ENCODE measurements at places on chromosomes 11 and 22.

GRCh38 chr22:44091751-44092150 lies 67.6 kb downstream of the PARVB start:
- DNase-seq: no peak

DNA sequence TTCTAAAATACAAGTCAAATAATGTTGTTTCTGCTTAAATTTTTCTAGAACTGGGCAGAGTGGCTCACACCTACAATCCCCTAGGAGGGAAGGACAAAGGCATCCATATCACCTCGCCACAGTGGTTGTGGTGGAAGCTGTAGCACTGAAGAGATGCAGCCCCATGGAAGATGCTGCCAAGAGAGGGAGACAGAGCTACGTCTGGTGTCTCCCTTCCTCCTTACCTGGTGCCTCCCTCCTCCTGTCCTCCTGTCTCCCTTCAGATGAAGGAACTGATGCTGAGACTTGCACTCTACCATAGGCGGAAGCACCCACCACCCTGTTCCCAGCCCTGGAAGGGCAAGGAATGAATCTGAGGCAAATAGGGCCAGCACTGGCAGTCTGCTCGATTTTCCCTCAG lies 22.3 kb downstream of the MMP27 start:
- no peak for DNase-seq

DNA sequence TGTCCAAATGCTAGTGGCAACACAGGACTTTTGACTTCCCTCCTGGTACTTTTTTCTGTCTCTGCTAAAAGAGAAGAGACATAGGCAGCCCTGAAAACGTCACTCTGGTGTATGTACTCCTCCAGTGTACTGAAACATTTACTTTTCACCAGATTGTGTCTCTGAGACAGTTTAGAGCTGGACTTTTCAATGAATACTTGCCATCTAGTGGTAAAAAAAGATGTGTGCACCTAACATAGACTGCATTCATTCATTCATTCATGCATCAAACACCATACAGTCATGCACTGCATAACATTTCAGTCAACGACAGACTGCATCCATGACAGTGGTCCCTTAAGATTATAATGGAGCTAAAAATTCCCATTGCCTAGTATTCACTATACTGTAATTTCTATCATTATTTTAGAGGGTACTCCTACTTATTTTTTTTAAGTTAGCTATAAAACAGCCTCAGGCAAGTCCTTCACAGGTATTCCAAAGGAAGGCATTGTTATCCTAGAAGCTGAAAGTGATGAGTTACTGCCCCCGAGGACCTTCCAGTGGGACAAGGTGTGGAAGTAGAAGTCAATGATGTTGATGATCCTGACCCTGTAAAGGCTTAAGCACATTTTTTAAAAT lies 186.2 kb downstream of the SPON1 start:
- no peak for DNase-seq

DNA sequence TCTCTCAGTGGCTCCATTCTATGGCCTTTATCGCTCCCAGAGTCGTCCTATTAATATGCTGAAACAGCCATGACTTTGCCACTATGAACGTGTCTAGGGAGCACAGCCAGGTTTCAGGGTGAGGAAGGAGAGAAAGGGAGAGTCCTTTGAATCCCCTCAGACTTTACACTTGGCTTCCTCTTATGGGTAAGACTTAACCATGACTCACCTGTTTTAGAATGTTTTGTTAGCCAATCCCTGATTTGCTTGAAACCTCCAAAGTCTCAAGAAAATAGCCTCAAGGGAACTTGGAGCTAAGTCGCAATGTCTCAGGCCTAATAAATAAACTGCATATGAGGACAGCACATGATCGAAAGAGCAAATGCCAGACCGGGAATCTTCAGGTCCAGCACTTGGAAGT lies 131.2 kb upstream of the RCN1 start:
- no peak for DNase-seq

- no peak for DNase-seq
These were observed 31.7 kb downstream of the TPCN2 start for GRCh38 chr11:69080257-69080995.

GRCh38 chr22:20315337-20316216 lies 4.3 kb downstream of the DGCR6L start:
- no peak for DNase-seq

GRCh38 chr11:44674809-44675208 lies 52.0 kb upstream of the TSPAN18 start:
- no peak for DNase-seq

DNA sequence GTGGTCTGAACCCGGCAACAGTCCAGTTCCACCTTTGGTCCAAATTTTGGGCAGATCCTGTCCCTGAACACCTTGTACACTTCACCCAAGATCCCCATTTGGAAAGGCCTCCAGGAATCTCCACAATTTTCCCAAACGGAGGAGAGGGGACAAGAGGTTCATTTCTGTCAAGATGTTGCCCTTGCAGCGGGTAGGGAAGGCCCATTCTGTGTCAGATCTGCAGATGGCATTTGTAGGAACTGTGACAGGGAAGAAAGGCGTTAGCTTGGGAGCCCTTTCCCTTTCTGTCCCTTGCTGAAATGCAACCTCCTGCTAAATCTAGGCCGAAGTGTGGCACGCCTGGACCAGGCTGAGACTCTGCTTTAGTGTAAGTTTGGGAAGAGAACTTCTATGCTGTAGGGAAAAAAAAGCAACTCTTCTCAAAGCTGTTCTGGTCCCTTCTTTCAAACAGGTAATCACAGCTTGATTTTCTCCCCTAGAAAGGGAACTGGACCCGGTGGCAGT lies 86.0 kb downstream of the SCN3B start:
- DNase-seq: no peak

DNA sequence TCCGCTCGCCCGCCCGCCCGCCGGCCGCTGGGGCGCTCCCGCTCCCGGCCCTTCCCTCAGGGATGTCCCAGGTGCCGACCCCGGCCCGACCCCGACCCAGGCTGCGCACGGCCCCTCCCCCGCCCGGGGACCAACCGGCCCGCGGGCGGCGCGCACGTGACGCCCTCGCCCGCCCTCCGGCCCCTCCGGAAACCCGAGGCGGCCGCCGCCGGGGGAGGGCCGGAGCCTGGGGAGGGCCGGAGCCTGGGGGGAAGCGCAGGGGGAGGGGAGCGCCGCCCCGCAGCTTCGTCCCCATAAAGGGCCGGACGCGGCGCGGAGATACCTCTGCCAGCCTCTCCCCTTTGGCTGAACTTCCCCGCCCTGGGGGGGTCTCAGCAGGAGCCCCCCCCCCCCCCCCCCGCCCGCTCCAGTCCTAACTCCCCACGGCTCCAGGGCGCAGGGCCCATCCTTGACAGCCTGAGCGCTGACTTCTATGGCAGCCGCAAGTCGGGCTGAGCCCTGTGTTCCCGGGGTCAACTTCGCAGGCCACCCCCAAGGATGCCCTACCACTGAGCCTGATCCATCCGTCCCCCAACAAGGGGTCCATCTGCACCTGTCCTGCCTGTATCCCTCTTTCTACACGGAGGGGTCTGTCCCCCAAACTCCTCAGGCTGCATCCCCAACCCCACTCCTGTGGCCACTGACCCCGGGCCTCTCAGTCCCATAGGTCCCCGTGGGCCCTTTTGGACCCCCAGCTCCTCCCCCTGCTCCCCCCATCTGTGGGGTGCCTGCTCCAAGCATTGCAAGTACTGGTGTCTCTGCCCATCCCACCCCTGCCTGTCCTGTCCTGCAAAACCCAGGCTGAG lies at the start of gene MAPK12:
TSS of gene MAPK12 (minus strand) at position 69 of the 845 bp plus-strand sequence. CDS start 174 bp downstream, outside the sequence.
- DNase-seq: no peak

DNA sequence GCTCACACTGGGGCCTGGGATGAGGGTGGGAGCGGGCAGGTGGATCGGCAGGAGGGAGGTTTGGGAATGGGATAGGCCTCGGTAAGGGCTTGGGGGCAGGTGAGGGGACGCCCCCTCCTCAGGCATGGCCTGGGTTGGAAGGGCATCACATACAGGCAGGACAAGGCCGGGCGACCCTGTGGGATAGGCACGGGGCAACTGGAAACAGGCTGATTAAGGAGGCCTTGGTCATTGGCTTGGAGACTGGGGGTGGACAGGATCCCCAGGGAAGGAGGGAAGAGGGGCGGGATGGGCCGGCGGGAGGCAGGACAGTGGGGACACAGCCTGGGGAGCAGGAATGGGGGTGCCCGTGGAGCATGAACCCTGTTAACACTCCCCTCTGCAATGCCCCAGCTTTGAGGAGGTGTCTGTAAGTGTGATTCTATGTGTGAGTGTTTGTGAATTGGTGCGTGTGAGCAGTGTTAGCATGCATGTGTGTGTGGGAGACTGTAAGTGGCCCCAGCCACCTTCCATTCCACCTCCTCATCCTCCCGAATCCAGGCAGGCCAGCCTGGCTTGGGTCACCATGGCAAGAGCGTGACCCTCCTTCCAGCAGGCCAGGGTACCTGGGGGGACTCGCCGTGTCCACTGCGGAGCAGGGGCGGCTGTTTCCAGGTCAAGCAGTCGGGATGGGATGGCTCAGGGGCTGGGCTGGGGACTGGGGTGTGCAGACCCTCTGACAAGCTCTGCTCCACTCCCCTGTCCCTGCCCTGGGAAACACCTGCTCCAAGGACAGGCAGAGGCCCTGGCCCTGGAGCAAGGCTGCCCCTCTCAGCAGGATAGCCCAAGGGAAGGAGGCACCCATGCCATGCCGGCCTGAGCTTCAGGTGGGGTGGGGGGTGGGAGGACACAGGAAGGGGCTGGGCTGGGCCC lies 3.4 kb upstream of the PIM3 start:
- DNase-seq: no peak

- no peak for DNase-seq
These were observed 71.8 kb downstream of the STIM1 start for GRCh38 chr11:3927129-3927796.

GRCh38 chr11:64360448-64360921 lies 1.5 kb downstream of the RPS6KA4 start:
- no peak for DNase-seq

DNA sequence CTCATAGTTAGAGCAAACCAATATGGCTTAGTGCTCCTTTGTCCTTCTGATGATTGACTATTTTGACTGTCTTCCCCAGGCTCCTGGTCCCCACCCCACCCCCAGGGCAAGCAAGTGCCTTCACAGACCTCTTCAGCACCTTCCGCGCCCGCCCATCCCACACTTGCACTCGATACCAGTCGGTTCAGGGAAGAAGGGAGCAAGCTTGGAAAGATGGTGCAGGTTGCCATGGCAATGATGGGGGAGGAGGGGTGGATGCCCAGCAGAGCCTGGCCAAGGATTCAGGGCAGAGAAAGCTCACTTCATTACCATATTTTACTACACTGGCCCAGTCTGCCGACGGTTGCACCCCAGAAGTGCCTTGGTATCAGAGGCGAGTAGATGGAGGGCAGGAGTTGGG lies 2.2 kb downstream of the TMEM132A start:
- DNase-seq: no peak

DNA sequence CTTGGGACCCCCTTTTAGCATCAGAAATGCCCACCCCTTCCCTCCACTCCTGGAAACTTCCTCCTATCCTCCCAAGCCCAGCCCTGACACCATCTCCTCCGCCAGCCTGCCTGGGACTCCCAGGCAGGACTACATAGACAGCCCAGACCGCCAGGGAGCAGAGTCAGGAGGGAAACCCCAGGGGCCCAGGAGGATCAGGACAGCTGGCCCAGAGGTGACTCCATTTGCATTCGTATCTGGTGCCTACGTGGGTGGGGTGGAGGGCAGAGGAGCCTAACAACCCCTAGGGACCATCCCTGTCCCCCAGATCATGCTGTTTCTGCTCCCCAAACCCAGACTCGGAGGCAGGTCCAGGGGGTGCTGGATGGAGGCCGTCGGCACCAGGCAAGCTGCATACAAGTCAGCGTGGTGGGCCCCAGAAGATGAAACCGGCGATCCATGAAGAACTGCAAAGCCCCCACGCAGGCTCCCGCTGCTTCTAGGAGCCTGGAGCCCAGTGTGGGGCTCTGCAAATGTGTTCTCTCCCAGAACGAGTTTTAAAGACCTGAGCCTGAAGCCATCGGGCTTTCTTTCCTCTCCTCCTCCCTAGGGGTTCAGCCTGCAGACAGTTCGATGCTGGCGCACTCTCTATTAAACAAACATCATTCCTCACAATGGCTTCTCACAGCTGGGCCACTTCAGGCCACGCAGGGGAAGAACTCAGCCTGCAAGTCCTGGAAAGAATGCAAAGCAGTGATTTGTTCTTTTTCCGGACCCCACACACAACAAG lies 1506.8 kb downstream of the BRD1 start:
- no peak for DNase-seq

GRCh38 chr11:84289381-84289906 lies 1003.3 kb upstream of the CCDC90B start:
- DNase-seq: no peak

- no peak for DNase-seq
These were observed 6.7 kb downstream of the TAF1D start for GRCh38 chr11:93734427-93735222.

- DNase-seq: no peak
These were observed 20.4 kb downstream of the SLC37A2 start for GRCh38 chr11:125083312-125084056.

GRCh38 chr11:17607591-17608570 lies 60.8 kb downstream of the OTOG start:
- DNase-seq: no peak

DNA sequence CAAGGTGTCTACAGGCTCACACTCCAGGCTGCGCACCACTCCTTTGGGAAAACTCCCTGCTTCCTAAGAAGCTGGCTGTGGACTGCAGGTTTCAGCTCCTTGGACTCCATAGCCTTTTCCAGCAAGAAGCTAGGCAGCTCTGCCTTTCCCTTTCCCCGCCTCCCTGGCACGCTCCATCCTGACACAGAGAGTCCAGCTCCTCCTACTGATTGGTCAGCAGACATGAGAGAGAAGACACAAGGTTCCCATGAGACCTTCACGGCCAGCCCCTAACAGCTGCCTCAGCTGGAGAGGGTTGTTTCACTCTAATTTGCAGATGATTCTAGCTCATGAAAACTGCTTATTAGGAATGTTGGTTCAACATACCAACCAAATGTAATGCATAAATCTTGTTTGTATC lies 27.6 kb downstream of the TENM4 start:
- DNase-seq: peak; percentile 13

DNA sequence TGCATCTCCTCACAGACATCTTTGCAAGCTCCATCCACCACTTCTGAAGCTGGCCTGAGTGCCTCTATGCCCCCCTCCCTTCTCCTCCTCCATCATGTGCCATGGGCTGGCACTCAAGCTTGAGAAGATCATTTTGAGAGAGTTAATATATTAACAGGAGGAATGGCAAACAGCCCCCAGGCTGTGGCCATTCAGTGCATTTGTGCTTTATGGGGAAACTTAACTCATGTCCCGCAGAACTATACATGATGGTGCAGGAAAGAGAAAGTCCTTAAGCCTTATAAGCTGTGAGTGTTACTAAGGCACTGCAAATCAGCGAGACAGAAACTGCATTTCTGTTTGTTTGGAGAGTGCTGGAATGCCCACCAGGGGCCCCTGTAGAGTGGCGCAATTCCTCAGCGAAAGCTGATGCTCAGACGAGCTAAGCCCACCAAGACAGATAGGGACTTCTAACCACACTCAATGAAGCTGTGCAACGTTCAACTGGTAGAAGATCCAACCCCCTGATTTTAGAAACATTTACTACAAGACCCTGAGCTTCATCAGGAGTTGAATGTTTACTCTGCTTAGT lies 26.8 kb upstream of the PHLDA2 start:
- no peak for DNase-seq

DNA sequence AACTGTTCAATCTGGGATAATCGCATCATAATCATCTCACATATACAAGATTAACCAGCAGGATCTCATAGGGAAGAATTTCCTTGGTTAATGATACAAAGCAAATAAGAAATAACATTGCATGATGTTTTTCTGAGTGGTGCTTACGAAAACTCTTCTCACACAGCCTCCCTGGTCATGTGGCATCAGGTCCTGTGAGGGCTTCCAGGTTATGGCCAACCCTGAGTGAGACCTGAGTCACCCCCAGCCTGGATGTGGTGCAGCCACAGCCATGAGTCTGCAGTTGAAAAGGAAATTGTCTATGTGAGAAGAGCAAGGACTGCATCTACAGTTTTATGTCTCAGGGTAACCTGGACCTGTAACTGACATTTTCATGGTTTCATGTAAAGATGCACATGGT lies 90.5 kb upstream of the XKR3 start:
- no peak for DNase-seq
